ENCODE measurements at places on chromosomes 1 and 21. TPM values are rescaled to one million over a fixed set of nuclear protein-coding genes. Genes with fewer than 3 reads are reported as not detected.

DNA sequence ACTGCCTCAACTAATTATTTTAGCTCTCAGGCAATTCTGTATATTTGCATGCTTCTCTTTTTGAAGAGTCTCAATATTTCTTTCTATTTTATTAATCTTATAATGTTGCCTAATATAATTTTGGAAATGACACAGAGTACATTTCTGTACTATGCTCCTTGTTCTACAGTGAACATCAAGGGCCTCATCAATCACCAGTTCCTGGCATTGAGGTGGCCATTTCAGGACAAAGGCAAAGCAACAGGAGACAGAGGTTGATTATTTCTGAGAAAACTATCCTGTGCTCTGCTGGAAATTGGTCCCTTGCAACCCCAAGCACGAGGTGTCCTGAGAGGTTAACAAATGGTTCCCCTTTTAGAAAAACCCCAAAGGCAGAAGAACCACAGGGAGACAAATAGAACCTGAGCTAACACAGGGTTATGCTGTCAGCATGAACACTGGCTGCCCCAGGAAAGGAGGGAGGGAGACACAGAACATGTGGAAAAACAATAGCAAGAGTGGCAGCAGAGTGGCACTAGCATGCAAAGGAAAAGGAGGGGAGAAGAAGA is 63.9 kb upstream of the VAV3 start:
- DNase-seq, result no peak

GRCh38 chr1:150150133-150151021 is 661 bp downstream of the PLEKHO1 start:
- peak; percentile 39 for DNase-seq

Gene CFHR1
- not detected for total RNA-seq

- DNase-seq, result no peak
These were observed 951 bp downstream of the GGPS1 start for GRCh38 chr1:235329139-235329902.

Gene FOXO6
- 7.0 TPM for total RNA-seq

GRCh38 chr1:92853299-92853698 is 21.5 kb downstream of the RPL5 start:
- no peak for DNase-seq

DNA sequence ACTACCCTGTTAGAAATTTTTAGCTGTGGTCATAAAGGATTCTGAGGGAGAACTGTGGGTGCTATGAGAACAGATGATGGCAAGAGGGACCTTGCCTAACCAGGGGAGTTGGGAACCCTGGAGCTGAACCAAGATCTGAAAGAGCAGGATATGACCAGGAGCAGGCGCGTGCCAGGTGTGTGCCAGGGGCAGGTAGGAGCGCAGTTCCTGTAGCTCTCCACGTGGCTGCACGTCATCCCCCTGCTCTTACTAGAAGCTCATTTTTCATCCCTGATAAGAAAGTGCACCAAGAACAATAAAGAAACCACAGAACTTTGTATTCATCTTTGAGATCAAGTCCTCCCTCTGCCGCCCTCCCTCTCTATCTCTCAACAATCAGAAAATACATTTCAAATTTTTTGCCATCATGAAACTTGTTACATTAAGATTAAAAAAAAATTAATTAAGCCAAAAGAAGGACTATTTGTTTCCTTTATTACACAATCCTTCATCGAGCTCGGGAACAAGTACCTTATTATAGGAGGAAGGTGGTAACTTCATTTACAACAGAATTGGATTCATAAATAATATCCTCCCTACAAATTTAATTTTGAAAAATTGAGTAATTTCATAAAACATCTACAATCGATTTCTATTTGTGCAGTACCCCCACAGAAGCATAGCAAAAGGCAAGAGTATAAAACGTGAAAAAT is 78.5 kb downstream of the SLC35F3 start:
- no peak for DNase-seq

DNA sequence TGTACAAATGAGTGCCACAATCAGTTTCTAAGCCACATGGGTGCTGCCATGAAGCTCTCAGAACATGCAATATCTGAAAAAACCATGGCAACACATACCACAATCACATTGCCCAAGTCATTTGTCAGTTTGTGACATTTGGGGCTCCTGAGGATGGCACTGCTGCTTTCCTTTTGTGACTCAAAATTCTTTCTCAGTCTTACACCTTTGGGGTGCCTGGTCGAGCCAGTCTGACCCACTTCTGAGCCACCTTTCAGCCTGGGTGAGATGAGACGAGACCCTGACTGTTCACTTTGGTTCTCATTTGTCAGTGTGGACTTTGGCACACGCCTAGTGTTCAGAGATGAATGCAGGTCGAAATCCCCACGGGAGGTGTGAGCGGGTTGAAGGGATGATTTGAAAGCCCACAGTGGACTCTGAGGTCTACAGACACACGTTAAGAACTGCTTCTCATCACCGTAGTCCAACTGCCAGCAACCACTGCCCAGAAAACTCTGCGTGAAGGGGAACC is 8.0 kb downstream of the BATF3 start:
- no peak for DNase-seq

- DNase-seq, result no peak
These were observed 98.4 kb upstream of the TARDBP start for GRCh38 chr1:10914056-10914455.

Gene OR2T29
- total RNA-seq, result not detected

DNA sequence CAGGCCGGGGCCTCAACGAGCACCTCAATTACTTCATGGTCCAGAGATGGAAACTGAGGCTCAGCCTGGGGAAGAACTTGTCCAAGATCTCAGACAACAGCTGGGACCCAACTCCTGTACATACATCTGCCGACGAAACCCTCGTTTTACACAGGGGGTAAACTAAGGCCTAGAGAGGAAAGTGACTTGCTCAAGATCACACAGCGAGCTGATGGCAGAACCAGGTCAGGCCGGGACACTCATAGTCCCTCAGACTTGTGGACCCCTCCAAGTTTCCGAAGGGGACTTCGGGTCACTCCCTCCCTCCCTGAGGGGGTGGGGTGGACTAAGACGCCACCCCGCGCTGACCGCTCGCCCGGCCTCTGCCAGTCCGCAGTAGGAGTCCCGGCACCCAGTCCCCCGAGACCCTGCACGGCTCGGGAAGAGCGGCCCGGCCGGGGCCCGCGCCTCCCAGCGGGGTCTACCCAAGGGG is 430 bp downstream of the WASF2 start:
- no peak for DNase-seq

Gene TPRG1L
- total RNA-seq, result 46.6 TPM

DNA sequence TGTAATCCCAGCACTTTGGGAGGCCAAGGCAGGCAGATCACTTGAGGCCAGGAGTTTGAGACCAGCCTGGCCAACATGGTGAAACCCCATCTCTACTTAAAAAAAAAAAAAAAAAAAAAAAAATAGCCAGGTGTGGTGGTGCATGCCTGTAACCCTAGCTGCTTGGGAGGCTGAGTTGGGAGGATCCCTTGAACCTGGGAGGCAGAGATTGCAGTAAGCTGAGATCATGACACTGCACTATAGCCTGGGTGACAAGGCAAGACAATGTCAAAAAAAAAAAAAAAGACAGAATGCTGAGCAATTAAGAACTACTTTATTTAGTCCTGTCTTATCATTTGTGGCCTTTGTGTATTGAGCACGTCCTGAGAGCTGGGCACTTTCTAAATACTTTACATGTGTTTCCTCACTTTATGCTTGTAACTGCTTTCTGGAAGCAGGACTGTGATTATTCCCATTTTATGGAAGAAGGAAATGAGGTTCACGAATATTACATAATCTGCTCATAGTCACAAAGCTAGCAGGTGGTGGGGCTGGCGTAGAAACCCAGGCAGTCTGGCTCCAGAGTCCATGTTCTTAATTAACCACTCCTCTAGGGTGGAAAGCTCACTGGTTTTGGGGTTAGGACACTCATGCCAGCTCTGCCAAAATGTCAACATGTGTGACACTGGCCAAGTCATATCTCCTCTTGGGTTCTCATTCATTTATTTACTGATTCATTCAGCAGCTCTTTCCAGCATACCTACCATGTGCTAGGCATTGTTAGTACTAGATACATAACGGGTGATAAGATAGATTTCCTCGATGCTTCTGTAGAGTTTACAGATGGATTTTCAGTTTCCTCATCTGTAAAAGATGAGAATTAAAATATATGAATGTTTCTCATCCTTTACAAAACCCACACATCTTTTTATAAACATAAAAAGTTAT is 57.7 kb downstream of the DDR2 start:
- peak; percentile 44 for DNase-seq

DNA sequence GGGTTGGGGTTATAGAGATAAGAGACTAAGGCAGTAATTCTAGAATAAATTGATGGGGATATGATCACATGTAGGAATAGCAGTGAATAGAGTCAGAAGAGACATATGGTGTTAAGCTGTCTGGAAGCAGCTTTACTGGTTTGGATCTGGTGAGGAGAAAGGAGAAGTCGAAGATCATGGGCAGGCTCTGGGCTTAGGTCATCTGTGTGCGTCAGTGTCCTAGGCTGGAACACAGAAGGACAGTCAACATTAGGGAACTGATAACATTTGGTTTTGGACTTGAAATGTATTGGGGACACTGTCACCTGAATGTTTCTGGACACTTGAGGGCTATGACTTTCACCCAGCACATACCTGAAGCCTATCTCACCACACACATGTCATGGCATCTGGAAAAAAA is 13.9 kb upstream of the GRIK1 start:
- DNase-seq, result no peak

GRCh38 chr21:44959376-44960091 is 19.7 kb downstream of the SLX9 start:
- no peak for DNase-seq

GRCh38 chr1:230743899-230744298 is 3.3 kb upstream of the CAPN9 start:
- DNase-seq, result no peak

- peak; percentile 57 for DNase-seq
These were observed 511 bp upstream of the SNX27 start for GRCh38 chr1:151611288-151611790.

DNA sequence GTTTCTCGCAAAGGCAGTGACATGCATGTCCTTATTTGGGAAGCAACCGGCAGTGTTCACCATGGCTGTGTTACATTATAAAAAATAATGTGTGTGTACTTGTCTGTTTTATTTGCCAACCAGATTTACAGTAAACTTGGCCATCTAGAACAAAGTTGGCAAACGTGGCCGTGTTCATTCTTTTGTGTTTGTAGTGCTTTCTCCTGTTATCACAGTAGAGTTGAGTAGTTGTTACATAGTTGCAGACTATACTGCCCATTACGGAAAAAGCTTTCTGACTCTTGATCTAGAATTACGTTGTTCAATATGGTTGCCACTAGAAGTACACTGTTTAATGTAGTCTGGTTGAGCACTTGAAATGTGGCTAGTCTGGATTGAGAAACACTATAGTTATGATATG is 19.4 kb downstream of the SOAT1 start:
- no peak for DNase-seq

DNA sequence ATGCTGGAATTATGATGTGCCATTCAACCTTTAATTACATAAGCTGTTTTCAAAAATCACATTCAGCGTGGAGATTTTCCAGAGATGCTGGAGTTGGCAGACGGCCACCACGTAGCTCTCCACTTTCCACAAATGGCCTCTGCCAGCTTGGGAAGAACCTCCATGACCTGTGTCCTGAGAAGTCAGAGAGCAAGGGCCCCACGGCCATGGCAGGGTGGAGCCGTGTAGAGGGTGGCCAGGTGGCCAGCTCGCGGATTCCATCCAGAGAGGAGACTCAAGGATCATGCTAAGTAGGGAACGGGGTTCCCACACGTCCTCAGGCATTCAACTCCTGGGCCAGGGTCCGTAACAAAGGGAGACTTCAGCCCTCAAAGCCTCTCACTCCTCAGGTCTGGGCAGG is 1.3 kb upstream of the GALE start:
- DNase-seq, result no peak

DNA sequence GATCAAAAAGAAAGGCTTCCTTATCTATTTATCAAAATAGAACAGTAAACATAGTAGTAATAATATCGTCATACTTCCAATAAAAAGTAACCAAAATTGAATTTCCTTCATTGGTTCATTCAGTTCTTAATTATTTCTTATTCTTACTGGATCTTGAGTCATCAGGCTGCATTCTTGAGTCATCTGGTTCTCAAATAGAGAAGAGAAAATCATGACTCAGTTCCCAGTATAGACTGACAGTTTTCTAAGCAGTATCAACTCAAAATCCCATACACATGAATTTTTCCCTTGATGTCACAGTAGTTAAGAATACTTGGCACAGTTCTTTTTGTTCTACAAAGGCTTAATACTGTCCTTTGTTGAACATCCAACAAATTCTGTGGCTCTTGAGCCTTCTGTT is 626.9 kb upstream of the ADGRL4 start:
- DNase-seq, result no peak

GRCh38 chr1:97820470-97821188 is 100.2 kb downstream of the DPYD start:
- DNase-seq, result no peak

Gene RLF
- 13.4 TPM for total RNA-seq

DNA sequence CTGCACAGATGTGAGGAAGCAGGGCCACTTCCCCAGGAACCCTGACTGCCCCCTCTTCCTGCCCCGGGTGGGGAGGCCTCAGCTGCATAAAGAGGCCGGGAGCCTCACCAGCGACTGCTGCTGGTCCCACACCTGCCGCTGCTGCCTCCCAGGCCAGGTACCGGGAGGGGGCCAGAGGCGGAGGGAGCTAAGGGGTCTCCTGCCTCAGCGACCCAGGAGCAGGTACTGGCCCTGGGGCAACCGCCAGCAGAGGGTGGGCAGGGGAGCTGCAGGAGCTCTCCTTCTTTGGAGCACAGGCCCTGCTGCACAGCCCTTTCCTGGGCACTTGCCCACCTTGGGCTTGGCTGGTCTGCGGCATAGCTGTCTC is 6.8 kb downstream of the GJC2 start:
- peak; percentile 7 for DNase-seq

- no peak for DNase-seq
These were observed 40.4 kb downstream of the DAP3 start for GRCh38 chr1:155729031-155729898.

- no peak for DNase-seq
These were observed 890.2 kb upstream of the B3GALT2 start for GRCh38 chr1:194076646-194077045.

Gene THEM5
- total RNA-seq, result 0.42 TPM

- no peak for DNase-seq
These were observed 36.7 kb downstream of the ATP2B4 start for GRCh38 chr1:203663294-203663693.

DNA sequence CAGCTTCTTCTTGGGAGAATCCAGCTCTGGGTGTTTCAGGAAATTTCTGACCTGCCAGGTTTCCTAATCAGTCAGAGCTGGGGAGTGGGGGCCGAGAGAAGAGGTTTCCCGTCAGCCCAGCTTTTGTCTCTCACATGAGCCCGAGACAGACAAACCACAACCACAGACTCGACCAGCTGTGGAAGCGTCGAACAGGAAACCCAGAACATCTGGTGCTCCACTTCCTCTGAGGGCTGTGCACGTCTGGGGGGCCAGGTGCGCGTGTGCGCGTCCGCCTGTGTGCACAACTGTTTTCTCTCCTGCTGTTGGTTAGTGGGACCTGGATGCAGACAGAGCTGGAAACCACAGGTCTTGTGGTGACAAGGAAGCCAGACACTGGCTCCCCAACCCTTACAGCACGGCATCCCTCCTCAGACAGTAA is 113.0 kb upstream of the SLC25A33 start:
- no peak for DNase-seq
